ENCODE measurements at places on chromosomes 1 and 21. TPM values are rescaled to one million over a fixed set of nuclear protein-coding genes. Genes with fewer than 3 reads are reported as not detected.

UMODL1 gene
- not detected for total RNA-seq

RBBP5 gene
- total RNA-seq = 17.6 TPM

FCRL6 gene
- not detected for total RNA-seq

FLG gene
- 0.05 TPM for total RNA-seq

AP4B1 gene
- 35.3 TPM for total RNA-seq
